PC-3 (cell line): ENCODE measurements at places on chromosomes 3 and 15.

DNA sequence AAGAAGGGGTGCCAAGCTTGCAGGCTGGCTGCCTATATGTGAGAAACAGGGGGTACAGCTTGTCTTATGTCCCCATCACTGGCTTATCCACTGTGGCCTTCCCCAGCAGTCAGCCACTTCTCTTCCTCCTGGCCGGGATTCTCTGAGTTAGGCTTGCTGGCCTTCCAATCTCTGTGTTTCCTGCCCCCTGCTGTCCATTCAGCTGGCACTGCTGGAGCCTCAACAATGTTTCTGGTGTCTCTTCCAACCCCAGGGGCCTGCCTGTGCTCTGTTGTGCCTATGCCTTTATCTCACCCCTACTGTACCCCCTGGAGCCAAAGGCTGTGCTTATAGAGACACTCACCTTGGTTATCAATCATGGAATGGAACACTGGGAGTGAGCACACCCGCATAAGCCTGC is 36.5 kb downstream of the ANAPC13 start:
- peak; percentile 57 for DNase-seq

- DNase-seq: no peak
Measured at GRCh38 chr15:92107510-92107909, 254.0 kb downstream of the SLCO3A1 start.

DNA sequence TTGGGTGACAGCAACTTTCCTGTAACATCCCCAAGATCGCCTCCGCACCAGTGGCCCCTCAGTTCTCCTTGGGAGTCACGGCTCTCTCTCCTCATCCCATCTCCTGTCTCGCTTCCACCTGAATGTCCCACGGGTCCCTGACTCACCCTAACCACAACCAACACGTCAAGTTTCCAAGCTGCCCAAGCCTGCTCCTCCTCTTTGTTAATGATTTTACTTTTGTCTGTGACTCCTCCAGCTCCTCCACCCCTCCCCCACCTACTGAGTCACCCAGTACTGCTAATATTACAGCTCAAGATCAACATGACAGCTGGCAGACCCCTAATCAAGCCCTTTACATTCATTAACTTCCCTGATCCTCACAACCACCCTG is 39.3 kb downstream of the BDH1 start:
- peak; percentile 98 for DNase-seq

DNA sequence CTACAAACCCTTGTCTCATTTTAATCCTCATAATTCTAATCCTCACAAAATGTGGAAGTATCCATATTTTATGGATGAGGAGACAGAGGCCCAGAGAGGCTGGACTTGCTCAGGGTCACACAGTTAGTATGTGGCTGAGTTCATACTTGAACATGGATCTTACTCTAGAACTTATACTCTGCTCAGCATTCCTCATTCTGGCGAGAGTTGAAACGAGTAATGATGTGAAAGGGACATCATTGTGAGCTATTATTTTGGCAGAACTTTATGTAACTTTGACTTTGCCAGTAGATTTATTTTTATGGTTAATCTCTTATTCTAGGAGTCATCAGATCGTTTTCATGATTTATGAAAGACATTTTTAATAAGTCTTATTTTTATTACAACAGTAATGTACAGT is 17.5 kb downstream of the AKAP13 start:
- DNase-seq: no peak

GRCh38 chr15:23536659-23537058 is 28.8 kb upstream of the MKRN3 start:
- DNase-seq: no peak

- no peak for DNase-seq
Measured at GRCh38 chr3:124802702-124803101, 72.5 kb downstream of the UMPS start.

DNA sequence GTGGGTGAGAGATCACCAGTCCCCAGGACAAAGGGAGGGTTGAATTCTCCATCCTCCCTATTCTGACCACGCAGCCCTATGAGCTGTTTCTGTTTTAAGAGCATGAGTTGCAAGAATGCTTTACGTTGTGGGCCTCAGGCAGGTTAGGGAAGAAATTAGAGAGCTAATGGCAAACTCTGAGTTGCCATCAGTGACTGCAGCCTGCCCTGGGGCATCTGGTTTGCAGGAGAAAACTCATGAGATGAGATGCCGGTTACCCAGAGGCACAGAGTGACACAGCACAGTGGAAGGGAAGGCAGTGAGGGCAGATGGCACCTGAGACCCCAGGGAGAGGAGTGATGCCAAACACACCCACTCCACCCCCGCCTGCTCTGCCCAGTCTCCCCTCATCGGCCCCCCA is 265.3 kb downstream of the CD47 start:
- DNase-seq: no peak

- no peak for DNase-seq
Measured at GRCh38 chr3:104561324-104561723, 805.4 kb upstream of the ALCAM start.

DNA sequence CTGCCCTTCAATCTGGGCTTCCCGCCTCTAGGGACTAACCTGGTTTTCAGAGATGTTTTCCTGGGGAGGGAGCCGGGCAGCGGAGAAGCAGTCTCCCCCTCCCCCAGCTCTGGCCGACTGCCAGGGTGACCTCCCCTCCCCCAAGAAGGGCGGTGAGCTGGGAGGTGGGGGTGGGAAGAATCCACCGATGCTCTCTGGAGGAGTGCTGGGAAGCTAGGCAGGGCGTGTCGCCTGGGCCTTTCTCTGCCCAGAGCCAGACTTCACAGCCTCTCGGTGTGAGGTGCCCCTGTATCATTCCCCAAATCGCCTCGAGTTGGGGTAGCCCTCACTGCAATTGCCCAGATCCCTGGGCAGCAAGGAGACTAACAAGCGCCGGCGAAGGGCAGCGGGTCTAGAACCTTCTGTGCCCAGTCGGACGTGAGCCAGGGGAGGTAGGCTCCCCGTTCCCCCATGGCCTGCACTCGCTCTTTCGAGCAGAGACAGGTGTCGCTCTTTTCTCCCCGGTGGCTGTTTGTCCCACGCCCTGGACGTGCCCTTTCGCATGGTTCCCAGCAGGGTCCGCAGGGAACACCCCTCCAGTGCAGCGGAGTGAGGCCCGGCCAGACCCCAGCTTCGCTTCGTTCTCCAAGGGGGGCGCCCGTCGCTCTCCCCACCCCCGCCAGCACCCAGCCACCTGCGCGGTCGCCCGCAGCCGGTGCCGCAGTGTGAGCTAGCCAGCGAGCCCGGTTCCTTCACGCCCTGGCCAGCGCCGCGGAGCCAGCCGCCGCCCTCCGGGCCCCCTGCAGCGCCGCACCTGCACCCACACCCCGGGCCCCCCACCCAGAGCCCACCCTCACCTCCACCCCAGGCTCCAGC is 1.1 kb downstream of the RAB6B start:
- no peak for DNase-seq

- peak; percentile 30 for DNase-seq
Measured at GRCh38 chr3:101988596-101988995, 139.3 kb downstream of the NFKBIZ start.

DNA sequence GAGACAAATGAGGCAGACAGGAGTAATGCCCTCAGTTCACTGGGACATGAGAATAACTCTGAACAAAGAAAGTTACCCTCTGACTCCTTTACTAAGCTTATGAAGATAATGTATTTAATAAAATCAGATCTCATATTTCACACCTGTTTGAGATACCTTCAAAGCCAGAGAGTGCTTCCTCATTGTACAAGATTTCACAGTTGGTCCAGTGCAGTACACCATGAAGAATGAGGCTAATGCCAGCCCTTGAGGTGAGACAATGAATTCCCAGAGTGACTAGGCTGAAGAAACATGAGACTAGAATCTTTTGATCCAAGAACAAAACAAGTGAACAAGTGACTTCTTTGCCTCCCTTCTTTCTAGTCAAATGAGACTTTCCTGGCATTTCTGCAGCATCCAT is 1133.8 kb downstream of the TUSC7 start:
- DNase-seq: no peak

DNA sequence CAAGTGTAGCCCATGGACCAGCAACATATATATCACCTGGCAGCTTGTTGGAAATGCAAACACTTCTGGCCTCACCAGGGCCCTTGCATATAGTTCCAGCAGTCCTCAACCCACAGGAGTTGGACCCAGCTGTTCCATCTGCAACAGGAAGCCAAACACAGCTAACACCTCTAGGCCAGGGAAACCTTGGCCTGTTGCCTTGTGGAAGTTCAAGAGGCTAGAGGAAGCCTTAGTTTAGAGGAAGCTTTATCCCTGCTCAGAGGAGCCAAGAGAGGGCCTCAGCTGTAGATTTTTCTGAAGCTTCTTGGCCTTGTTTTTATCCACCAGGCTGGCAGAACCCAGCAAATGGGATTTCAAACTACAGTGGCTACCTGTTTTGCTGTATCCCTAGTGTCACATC is 11.4 kb downstream of the FHIT start:
- no peak for DNase-seq

- no peak for DNase-seq
Measured at GRCh38 chr3:132198516-132198915, 118.7 kb upstream of the ACP3 start.

GRCh38 chr3:186194451-186194811 is 85.5 kb upstream of the ETV5 start:
- no peak for DNase-seq

GRCh38 chr3:141926929-141927328 is 50.5 kb downstream of the ATP1B3 start:
- DNase-seq: no peak

GRCh38 chr3:52769786-52770455 is 819 bp downstream of the NEK4 start:
- no peak for DNase-seq
